ENCODE measurements at places on chromosomes 2 and 18.

- DNase-seq: no peak
Measured at GRCh38 chr18:63575681-63576080, 11.5 kb upstream of the SERPINB13 start.

- DNase-seq: no peak
Measured at GRCh38 chr2:119263656-119264055, 40.0 kb downstream of the STEAP3 start.

DNA sequence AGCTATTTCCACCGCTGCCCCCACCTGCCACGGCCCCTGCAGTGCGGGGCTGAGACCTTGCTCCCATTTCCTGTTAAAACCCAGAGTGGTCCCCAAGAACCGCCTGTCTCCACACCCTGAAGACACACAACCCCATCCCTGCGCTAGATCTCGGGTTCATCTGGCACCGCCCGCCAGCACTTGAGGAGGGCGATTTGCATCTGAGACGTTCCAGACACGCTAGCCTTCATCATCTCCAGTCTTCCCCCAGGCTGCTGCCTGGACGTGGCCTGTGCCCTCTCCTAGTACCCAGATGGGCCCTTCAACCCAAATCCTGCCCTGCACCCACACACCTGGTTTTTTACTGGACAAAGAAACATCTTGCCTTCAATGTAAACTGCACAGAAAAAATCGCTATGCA lies 49.8 kb downstream of the SLC66A2 start:
- no peak for DNase-seq

DNA sequence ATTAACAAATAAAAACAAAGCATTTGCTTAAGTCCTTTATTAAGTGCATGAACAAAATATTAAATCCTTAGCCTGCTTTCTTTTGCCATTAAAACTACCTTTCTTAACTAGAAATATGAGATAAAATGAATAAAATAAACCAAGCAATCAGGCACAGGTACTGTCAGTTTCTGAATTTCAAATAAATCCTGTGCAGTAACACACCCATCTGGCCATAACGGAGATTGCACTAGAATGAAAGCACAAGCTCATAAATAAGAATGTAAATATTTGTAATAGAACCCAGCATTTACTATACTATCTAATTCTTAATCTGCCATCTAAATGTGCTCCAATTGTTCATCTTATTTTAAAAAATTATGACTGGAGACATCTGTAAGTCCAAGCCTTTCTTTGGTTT lies 31.9 kb downstream of the PRKRA start:
- no peak for DNase-seq

DNA sequence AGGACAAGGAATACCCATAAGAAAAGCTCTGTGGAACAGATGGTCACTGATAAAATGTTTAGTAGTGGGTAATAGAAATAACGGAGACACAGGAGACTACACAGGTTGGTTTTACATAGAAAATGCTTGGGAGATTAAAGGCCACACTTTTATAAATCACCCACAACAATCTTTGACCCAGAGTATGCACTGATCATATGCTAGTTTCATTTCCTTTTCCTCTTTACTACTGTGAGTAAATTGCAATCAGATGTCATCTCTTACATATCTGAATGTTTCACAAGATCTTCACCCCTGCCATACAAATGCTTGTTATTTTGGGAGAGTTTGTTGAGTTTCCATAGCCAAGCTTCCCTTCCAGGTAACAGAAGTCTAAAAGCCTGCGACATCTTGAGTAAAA lies 978.4 kb upstream of the KLHL29 start:
- DNase-seq: no peak

- DNase-seq: no peak
Measured at GRCh38 chr2:226943862-226944620, 108.2 kb downstream of the RHBDD1 start.

DNA sequence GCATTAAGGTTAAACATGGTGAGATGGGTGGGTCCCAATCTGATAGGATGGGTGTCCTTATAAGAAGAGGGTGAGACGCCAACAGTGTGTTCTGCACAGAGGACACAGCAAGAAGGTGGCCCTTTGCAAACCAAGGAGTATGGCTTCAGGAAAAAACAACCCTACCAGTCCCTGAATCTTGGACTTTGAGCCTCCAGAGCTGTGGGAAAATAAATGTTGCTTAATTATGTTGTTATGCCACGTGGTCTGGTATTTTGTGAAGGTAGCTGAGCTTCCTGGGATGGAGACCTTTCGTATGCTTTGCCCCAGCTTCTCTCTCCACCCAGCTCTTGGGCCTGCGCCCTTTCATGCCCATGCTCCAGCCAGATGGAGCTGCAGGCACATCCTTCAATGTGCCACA lies 114.2 kb upstream of the EPC2 start:
- no peak for DNase-seq

DNA sequence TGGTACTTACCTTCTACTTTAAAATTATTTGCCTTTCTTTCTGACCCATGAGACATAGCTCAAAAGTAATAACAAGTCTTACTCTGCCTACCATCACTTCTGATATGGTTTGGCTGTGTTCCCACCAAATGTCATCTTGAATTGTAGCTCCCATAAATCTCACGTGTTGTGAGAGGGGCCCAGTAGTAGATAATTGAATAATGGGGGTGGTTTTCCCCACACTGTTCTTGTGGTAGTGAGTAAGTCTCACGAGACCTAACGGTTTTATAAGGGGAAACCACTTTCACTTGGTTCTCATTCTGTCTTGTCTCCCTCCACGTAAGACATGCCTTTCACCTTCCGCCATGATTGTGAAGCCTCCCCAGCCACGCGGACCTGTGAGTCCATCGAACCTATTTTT lies 47.5 kb downstream of the GALNT3 start:
- no peak for DNase-seq

DNA sequence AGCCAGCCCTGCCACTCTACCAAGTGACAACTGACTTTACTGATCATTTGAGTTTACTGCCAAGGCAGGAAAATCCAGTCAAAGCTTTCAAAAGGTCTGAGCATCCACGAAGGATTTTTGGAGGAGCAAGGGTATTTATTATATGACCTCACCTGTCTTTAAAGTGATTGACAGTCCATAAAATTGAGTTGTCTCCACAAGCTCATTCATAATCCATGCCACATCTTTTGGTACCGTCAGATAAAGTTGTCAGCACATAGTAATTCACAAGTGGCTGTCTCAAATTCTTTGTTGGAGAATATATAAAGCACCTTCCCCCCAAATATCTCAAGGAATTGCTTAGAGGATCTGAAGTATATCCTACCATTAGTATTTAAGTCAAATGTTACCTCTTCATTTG lies 240.5 kb downstream of the METTL4 start:
- DNase-seq: no peak

- DNase-seq: no peak
Measured at GRCh38 chr2:26526105-26526504, 48.2 kb upstream of the OTOF start.

DNA sequence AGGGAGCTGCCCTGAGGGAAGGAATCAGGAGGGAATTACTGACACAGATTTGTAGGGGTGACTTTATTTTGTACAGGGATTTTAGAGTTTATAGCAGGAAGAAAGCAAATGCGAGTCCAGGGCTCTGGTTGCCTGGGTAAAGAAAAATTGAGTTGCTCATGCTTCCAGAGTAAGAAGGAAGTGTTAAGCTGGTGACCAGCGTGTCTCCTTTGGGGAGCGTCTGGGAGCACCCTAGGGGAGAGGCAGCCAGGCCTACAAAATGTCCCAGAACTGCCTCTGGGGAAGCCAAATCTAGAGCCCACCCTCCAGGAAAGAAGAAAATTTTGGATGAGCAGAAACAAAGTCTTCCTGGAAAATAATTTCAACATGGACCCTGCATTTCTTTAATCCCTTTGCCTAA lies 147.0 kb downstream of the VAPA start:
- no peak for DNase-seq

GRCh38 chr2:191032588-191033429 lies 18.8 kb upstream of the STAT1 start:
- DNase-seq: no peak

- DNase-seq: no peak
Measured at GRCh38 chr2:187310701-187311100, 137.4 kb downstream of the CALCRL start.

DNA sequence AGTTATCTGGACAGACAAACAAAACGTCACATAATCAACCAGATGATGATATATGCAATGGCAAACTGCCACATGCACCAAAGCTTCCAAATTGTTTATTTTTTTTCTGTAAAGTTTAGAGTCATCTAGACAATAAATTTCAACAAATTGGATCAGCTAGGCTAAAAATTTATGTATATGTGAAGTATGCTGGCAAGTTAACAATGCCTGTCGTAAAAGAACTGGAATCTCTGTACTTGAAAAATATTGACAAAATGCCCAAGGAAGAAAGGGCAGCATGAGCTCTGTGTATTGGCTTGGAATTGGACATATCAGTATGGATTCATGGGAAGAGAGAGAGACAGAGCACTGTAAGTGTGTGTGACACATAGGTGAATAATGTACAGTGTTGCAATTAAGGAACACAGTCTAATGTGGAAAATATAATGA lies 309.8 kb downstream of the ERBB4 start:
- DNase-seq: no peak

DNA sequence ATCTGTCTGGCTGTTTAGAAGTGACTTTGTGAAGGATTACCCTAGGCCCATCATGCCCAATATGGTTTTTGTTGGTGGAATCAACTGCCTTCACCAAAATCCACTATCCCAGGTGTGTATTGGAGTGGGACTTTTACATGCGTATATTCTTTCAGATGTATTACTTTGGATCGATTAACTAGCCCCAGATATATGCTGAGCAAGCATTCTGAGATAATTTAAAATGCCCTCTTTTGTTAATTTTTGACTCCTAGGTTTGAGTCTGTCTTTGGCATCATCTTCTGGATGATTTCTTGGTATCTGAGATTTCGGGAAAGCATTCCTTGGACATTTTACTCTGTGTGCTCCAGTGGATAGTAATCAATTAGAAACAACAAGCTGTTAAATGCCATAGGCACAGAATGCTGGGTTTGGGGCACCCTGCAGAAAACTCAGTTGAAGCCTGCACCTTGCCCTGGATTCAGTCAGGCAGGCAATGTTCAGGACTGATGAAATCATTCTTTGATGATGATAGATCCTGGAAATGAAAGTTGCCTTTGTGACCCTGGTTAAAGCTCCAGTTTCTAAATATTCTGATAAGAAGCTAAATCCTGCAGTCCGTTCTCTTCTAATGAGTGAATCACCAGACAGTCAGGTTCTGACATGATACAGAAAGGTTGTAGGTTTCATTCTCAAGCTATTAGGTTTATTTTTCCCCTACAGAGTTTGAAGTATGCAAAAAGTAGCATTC lies 1.1 kb downstream of the UGT1A1 start:
- no peak for DNase-seq

DNA sequence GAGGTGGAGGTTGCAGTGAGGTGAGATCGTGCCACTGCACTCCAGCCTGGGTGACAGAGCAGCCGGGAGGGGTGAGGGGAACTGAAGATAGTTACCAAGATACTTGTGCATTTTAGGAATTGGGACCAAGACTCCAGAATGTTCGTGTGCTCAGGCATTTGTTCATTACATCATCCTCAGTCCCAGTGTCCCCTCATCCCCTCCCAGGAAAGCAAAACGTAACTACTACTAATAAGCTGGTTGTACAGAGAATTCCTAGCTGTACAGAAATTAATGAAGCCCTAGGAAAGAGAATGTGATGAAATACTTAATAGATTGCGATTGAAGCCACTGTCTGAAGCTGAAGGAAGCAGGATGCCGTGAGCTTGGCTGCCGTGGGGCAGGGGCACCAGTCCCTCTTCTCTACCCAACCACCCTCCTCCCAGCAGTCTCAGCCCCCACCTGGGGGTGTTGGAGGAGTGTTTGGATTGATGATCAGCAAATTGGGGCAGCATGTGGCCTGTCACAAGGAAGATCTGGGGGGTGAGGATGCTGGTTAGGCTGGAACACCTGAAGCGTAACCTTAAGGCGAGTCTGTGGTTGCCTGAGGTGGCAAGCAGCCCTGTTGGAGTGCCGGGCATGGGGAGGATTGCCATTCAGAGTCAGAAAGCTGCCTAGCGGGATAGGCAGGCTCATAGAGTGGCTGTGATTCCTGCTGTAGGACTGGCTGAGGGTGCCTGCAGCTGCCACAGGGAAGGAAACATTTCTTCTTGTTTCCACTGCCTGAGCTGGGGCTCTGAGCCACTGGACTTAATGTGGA lies 140.9 kb downstream of the SH3RF3 start:
- no peak for DNase-seq

GRCh38 chr2:79630972-79631557 lies 118.2 kb downstream of the CTNNA2 start:
- DNase-seq: no peak

GRCh38 chr2:55887901-55888624 lies 35.5 kb downstream of the EFEMP1 start:
- DNase-seq: no peak

- no peak for DNase-seq
Measured at GRCh38 chr2:120373424-120373823, 27.5 kb downstream of the INHBB start.

GRCh38 chr2:225064928-225065327 lies 22.7 kb upstream of the DOCK10 start:
- no peak for DNase-seq

GRCh38 chr2:237283131-237283928 lies 130.6 kb downstream of the COL6A3 start:
- no peak for DNase-seq

GRCh38 chr18:13712400-13713131 lies 13.8 kb downstream of the FAM210A start:
- DNase-seq: no peak

- DNase-seq: no peak
Measured at GRCh38 chr2:86638712-86639111, 15.0 kb upstream of the RNF103 start.

DNA sequence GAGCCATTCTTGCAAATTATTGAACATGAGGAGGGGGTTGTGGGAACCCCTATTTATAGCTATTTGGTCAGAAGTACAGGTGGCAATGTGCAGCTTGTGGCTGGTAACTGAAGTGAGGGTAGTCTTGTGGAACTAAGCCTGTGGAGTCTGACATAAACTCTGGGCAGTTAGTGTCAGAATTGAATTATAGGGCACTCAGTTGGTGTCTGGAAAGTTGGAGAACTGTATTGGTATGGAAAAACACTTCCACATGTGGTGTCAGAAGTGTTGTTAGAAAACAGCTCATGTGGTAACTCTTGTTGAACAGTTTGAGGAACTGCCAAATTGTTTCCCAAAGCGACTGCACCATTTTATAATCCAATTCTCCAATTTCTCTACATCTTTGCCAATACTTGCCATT lies 7.5 kb downstream of the RALBP1 start:
- DNase-seq: no peak

- no peak for DNase-seq
Measured at GRCh38 chr18:40569605-40570004, 1385.4 kb upstream of the PIK3C3 start.
